ENCODE measurements at places on chromosomes 4 and X.

DNA sequence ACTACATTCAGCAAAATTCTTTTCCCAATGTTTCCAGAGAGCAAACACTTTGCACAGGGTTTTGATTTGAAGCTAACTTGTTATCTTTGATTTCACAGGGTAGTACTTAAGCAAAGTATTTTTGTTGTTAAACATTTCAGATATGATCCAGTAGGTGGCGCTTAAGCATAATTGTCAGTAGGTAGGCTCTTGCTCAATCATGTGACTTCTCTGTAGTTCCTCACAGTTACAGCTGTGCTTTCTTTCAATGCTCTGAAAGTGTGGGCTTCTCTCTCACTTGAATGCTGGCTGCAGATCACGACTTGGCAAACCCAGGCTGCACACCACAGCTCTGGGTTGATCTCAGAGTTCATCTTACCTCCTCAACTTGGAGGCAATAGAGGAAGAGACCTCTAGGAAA lies 1016.5 kb downstream of the SH3BGRL start:
- no peak overlapping the region for H3K27ac ChIP-seq
- no peaks in the 10 kb centered on the region for H3K4me1 ChIP-seq
- no peaks in the 10 kb centered on the region for H3K27me3 ChIP-seq
- H3K4me3 ChIP-seq = no peak overlapping the region
- no peak for DNase-seq

DNA sequence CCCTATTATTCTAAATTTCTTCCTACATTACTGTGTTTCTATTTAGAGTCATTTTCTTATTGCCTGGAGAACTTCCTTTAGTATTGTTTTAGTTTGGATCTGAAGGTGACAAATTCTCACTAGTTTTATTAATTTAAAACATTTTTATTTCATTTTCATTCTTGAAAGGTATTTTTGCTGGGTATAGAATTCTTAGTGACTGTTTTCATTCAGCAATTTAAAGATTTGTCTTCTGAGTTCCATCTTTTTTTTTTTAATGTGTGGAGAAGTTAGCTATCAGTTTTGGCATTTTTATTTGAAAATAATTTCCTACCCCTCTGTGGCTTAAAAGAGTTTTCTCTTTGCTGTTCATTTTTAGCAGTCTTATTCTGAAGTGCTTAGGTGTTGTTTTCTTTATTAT lies 169.2 kb downstream of the FRAS1 start:
- peaks cover 4% of the 10 kb centered on the region for H3K27me3 ChIP-seq

GRCh38 chrX:103437147-103437873 lies 61.0 kb downstream of the BEX3 start:
- H3K4me1 ChIP-seq = no peaks in the 10 kb centered on the region
- no peak for DNase-seq
- H3K27ac ChIP-seq = no peak overlapping the region
- no peaks in the 10 kb centered on the region for H3K36me3 ChIP-seq
- no peaks in the 10 kb centered on the region for H3K27me3 ChIP-seq
- H3K4me3 ChIP-seq = no peak overlapping the region

GRCh38 chrX:37594755-37595382 lies 23.4 kb downstream of the LANCL3 start:
- H3K4me1 ChIP-seq = no peaks in the 10 kb centered on the region
- peaks cover 4% of the 10 kb centered on the region for H3K27me3 ChIP-seq
- H3K4me3 ChIP-seq = no peak overlapping the region
- H3K27ac ChIP-seq = no peak overlapping the region
- H3K36me3 ChIP-seq = no peaks in the 10 kb centered on the region
- DNase-seq = no peak

DNA sequence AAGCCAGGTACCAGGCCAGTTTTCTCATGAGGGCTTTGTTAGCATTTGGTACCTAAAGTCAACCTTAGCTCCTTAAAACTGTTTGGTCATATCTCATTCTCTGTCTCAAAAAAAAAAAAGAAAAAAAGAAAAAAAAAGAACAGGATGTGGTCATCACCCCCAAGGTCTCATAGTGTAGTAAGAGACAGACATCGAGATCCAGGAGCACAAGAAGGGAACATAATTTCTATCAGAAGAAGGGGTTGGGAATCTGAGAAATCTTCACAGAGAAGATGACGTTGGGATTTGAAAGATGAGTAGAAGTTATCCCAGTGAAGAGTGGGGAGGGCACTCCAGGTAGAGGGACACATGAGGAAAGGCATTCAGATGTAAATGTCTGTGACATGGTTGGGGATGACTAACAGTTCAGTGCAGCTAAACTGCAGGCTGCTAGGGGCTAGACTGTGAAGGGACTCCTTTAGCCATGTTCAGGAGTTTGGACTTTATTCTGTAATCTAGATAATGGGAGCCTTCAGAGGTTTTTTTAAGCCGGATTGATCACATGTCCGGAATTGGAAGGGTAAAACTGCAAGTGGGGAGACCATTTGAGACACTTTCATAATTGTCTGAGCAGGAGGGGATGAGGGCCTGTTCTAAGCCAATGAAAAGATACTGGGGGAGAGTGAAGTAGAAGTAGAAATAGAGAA lies 26.9 kb upstream of the GJB1 start:
- H3K4me1 ChIP-seq = peaks cover 44% of the 10 kb centered on the region
- no peaks in the 10 kb centered on the region for H3K36me3 ChIP-seq
- H3K27me3 ChIP-seq = no peaks in the 10 kb centered on the region
- no peak for DNase-seq

GRCh38 chr4:169658196-169658595 lies 37.8 kb downstream of the CLCN3 start:
- no peak for DNase-seq
- H3K36me3 ChIP-seq = no peaks in the 10 kb centered on the region

- no peak overlapping the region for H3K4me3 ChIP-seq
- H3K27me3 ChIP-seq = peaks cover 11% of the 10 kb centered on the region
- H3K27ac ChIP-seq = no peak overlapping the region
- peaks cover 8% of the 10 kb centered on the region for H3K4me1 ChIP-seq
- H3K36me3 ChIP-seq = no peaks in the 10 kb centered on the region
Measured at GRCh38 chrX:2766906-2767305, 15.1 kb downstream of the XG start.

DNA sequence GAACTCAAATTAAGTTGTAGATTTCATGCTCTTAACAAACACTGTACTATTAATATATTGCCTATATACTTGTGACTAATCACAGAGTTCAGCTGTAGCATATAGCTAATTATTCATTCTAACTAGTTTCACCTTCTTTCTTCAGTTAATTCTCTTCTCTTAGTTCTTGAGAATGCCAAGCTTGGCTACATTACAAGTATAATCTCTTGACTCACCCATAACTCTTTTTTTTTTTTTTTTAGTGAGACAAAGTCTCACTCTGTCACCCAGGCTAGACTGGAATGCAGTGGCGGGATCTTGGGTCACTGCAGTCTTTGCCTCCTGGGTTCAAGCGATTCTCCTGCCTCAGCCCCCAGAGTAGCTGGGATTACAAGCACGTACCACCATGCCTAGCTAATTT lies 5.4 kb downstream of the KLHL5 start:
- no peaks in the 10 kb centered on the region for H3K27me3 ChIP-seq
- no peak overlapping the region for H3K4me3 ChIP-seq
- H3K27ac ChIP-seq = no peak overlapping the region

DNA sequence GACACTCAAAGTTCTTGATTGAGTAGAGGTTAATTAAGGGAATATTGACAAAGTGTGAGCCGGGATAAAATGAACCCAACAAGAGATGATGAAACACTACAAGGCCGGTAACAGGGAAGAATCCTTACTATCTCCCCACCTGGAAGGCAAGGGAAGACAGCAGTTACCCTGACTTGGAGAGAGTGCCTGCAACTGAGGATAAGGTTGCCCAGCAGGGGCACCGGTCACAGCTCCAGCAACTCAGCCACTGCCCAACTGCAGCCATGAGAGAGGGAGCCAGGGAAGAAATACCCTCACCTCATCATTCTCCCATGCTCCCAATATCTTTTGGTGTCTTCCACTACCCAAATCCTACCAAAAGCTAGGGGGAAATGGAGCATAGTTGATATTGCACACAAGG lies 212.7 kb downstream of the KCTD8 start:
- no peak for DNase-seq
- no peak overlapping the region for H3K4me3 ChIP-seq
- no peak overlapping the region for H3K27ac ChIP-seq
- no peaks in the 10 kb centered on the region for H3K4me1 ChIP-seq
- H3K36me3 ChIP-seq = no peaks in the 10 kb centered on the region
- H3K27me3 ChIP-seq = no peaks in the 10 kb centered on the region

DNA sequence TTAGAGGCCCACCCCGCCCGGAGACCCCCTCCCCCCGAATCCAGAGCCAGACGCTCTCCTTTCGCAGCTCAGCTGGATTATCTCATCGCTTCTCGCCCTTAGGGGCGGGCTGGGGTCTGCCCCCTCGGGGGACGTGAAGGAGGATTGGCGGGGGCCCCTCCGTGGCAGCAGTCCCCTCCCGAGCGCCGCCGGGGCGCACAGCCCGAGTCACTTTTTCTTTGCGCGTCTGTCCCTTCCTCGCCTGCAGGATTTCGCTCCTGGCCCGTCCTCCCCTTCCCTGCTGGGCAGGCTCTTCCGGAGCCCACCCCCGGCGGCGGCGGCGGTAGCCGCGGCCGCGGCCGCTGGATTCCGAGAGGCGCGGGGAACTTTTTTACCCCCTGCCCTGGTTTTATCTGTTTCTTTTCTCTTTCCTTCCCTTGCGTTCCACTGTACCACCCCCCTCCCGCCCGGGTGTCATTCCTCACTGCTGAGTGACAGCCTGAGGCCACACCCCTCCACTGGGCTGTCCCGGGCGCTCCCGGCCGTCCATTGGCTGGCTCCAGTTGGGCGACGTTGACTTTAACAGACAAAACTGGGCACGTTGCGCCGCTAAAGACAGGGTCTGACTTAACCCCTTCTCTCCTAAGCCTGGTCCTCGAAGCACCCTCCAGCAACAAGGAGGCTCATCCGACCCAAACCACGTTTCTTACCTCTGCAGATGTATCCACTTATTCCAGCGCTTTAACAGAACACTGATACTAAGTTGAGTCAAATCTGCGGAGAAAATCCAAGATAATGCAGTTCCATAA lies 492 bp upstream of the NKX3-2 start:
- no peak overlapping the region for H3K27ac ChIP-seq
- H3K4me1 ChIP-seq = peaks cover 52% of the 10 kb centered on the region
- peaks cover 14% of the 10 kb centered on the region for H3K36me3 ChIP-seq

DNA sequence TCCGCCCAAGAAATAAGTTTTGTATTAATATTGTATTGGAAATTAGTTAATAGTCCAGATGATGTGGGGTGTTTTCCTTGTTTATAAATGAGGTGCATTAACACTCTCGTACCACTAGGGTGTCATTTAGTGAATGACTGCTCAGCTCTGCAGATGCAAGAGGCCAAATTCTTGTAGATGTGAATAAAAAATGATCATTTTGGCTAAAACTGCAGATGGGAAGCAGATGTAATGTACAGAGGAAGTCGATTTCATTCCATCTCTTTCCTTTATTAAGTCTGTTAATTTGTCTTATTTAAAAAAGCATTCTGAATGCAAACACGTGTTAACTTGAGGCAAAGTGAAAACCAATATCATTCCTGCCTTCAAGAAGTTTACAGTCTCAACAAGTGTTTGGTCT lies 108.1 kb downstream of the DHX15 start:
- peaks cover 5% of the 10 kb centered on the region for H3K36me3 ChIP-seq
- H3K4me3 ChIP-seq = no peak overlapping the region
- DNase-seq = no peak
- no peak overlapping the region for H3K27ac ChIP-seq

DNA sequence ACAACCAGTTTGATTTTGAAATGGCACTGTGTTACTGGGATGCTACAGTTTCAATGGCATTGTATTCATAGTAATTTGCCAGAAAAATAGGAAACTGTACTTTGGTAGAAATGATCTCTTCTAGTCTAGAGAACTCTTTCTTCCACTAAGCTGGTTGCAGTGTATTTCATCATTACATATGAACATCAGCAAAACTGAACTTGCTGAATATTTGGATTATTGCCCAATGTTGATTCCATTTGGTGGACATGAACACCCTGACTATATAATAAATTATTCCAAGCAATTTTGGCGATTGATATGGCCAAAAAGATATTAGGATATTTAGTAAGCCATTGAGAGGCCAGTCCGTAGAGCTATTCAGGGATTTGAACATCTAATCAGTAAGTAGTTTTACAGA lies 191.8 kb upstream of the CXorf66 start:
- H3K27me3 ChIP-seq = no peaks in the 10 kb centered on the region
- no peak overlapping the region for H3K4me3 ChIP-seq
- no peaks in the 10 kb centered on the region for H3K4me1 ChIP-seq
- no peak for DNase-seq

DNA sequence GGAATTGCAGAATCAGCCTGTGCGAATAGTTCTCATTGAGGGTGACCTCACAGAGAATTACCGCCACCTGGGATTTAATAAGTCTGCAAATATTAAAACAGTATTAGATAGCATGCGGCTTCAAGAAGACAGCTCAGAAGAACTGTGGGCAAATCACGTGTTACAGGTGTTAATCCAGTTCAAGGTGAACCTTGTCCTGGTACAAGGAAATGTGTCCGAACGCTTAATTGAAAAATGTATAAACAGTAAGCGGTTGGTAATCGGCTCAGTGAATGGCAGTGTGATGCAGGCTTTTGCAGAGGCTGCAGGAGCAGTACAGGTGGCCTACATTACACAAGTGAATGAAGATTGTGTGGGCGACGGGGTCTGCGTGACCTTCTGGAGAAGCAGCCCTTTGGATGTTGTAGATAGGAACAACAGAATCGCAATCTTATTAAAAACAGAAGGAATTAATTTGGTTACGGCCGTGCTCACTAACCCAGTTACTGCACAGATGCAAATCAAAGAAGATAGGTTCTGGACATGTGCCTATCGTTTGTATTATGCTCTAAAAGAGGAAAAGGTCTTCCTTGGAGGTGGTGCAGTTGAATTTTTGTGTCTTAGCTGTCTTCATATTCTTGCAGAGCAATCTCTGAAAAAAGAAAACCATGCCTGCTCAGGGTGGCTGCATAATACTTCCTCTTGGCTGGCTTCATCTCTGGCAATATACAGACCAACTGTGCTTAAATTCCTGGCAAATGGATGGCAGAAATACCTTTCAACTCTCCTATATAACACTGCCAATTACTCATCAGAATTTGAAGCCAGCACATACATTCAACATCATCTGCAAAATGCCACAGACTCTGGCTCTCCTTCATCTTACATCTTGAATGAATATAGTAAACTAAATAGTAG lies 10.7 kb downstream of the BBS12 start:
- H3K4me3 ChIP-seq = no peak overlapping the region
- H3K27me3 ChIP-seq = no peaks in the 10 kb centered on the region
- DNase-seq = no peak
- no peak overlapping the region for H3K27ac ChIP-seq

GRCh38 chrX:129653971-129654651 lies 645 bp downstream of the APLN start:
- H3K36me3 ChIP-seq = no peaks in the 10 kb centered on the region
- no peak for DNase-seq
- peaks cover 20% of the 10 kb centered on the region for H3K27me3 ChIP-seq
- peak overlapping the region; percentile 51 for H3K4me3 ChIP-seq

- H3K36me3 ChIP-seq = no peaks in the 10 kb centered on the region
- no peak for DNase-seq
- peaks cover 16% of the 10 kb centered on the region for H3K27me3 ChIP-seq
- no peak overlapping the region for H3K4me3 ChIP-seq
Measured at GRCh38 chr4:110292994-110293744, 94.8 kb upstream of the ELOVL6 start.

- no peak for DNase-seq
- no peak overlapping the region for H3K4me3 ChIP-seq
- H3K27ac ChIP-seq = no peak overlapping the region
- no peaks in the 10 kb centered on the region for H3K27me3 ChIP-seq
- no peaks in the 10 kb centered on the region for H3K36me3 ChIP-seq
Measured at GRCh38 chr4:129111919-129112318, 16.0 kb downstream of the C4orf33 start.

- no peaks in the 10 kb centered on the region for H3K4me1 ChIP-seq
- DNase-seq = no peak
- no peaks in the 10 kb centered on the region for H3K36me3 ChIP-seq
Measured at GRCh38 chr4:107740381-107740780, 20.3 kb upstream of the PAPSS1 start.

Data from naive thymus-derived CD8-positive, alpha-beta T cell (primary cell).